ENCODE measurements at places on chromosomes 1 and 21.

DNA sequence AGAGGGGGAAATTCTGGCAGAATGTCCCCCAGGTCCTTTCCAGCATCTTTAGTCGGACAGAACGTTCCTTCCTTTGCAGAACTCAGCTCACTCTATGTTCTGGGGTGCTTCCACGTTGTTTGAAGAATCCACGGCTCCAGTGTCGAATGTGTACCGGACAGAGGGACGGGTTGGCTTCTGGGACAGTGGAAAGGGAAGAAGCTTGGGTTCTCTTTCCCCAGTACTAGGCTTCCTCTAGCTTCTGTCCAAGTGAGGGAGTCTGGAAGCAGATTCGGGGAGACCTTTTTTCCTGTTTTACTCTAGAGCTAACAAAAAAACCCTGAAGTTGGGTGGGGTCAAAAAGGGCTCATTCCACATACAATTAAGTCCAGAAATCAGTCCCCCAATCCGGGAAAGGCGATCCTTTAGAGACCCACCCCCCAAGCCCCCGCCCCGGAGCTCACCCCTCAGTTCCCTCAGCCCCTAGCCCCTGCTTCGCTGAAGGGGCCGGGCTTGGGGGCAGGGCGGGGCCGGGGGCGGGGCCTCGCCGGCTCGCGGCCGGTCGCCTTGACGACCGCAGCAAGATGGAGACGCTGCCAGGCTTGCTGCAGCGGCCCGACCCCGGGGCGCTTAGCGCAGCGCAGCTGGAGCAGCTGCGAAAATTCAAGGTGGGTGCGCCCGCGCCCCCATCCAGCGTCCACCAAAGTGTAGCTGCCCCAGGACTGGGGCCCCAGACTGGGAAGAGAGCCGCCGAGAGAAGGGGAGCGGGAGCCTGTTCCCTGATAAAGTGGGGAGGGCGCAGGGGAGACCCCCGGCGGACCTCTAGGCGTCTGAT, at the start of gene RIIAD1:
RIIAD1 (plus strand) TSS at position 549 of the 814 bp plus-strand sequence; CDS start at position 564, 15 bp downstream.
- no peak for DNase-seq

DNA sequence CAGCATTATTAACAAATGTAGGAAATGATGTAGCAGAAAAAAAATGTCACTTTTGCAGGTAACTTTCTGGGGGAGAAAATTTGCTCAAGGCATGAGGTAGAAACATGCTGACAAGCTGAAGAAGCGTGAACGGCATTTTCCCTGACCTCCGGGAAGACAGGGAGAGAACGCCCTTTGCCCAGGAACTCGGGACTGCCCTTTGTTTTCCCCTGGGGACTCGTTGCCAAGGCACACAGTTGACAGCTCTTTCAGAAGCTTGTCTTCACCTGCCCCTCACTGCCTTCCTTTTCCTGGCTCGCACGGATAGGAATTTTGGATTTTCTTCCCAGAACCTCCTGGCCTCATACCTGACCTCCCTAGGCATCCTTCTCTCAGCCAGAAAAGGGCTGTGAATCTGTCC, 52.7 kb upstream of the COA6 start:
- no peak for DNase-seq

- DNase-seq: no peak
These were observed 144.0 kb downstream of the PGBD5 start for GRCh38 chr1:230282157-230282556.

DNA sequence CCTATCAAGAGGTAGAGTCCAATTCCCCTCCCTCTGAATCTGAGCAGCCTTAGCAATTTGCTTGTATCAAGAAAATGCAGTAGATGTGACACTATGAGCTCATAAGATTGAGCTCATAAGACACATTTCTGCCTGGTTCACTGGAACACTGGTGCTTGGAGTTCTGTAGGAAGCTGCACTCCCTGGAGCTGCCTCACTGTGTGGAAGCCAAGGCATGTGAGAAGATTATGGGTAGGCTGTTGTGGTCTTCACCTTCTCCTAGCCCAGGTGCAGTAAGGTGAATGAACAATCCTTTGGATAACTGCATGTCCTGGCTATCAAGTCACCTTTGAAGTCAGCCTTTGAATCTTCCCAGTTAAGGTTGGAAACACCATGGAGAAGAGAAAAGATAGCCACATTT, 67.3 kb downstream of the PLPPR5 start:
- DNase-seq: no peak

DNA sequence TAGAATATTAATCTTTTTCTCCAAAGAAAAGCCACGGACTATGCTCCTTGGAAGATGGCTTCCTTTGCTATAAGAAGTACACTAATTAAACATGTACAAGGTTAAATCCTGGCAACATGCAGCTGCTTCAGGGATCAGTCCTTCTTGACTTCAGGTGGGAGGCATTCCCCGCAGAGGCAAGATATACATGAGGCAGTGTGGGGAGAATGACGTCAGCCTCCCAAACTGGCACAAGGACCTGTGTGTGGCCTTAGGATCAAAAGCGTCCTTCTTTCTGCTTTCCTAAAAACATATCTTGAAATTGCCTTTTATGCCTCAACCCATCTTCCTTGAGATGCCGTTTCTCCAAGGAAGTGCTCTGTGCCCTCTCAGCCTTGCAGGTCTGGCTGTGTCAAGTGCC, 90.3 kb downstream of the WLS start:
- no peak for DNase-seq

- no peak for DNase-seq
These were observed 769 bp downstream of the NTPCR start for GRCh38 chr1:232951180-232951579.

DNA sequence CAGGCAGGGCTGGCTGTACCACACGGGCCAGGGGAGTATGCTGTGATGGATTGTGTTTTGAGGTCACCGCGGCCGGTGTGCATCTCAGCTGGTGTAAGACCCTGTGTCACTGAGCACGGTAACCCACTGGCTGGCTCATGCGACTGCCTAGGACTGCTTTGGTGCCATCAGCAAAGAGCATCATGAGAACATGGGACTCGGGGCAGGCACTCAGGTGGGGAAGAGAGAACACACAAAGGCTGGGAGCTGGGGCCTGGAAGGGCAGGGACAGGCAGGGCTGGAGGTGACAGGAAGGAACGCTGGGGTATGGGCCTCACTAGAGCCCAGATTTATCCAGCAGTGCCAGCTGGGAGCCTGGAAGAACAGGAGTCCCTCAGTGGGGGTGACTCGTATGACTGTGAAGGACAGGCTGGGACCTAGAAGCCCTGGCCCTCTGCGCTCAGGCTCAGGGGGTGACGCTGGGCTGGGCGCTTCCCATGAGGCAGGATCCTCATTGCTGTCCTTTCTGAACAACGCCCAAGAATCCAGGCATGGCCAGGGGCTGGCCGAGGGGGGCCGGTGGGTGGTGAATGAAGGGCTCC, 210.4 kb upstream of the VAMP3 start:
- DNase-seq: no peak

DNA sequence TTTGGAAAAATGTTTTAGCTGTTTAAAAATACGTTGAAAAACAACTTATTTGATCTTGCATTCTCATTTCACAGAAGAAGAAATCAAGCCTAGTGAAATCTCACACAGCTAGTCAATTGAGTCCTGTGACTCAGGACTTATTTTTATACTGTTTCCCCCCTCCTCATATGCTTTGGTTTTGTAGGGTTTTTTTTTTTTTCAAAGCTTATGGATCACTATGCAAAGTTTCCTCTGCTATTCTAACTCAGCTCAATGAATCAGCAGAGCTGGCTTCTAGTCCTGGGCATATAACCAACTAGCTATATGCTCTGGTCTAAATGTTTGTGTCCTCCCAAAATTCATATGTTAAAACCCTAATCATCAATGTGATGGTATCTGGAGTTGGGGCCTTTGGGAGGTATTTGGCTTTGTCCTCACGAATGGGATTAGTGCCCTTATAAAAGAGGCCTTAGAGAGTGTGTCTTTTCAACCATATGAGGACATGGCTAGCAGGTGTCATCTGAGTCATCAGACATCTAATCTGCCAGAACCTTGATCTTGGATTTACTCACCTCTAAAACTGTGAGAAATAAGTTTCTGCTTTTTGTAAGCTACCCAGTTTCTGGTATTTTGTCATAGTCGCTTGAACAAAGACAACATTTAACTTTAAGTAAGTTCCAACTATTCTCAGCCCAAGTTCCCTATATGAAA, 317.2 kb upstream of the C1orf87 start:
- no peak for DNase-seq

DNA sequence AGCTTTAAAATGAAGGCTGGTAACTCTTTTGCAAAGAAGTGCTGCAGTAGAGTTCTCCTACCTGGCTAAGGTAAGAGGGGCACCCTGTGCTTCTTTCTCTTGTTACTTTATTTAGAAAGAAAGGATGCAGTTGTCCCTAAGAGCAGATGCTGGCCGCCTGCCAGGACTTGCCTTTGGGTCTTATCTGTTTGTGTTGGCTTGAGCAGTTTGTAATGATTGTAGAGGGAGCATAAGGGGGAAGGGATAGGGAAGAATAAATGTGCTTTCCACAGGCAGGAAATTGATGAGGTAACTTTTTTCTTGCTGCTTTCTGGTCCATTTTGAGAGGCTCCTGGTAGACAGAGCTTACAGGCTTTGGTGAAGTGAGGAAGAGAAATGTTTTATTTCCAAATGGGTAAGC, 229.6 kb downstream of the HHAT start:
- no peak for DNase-seq

DNA sequence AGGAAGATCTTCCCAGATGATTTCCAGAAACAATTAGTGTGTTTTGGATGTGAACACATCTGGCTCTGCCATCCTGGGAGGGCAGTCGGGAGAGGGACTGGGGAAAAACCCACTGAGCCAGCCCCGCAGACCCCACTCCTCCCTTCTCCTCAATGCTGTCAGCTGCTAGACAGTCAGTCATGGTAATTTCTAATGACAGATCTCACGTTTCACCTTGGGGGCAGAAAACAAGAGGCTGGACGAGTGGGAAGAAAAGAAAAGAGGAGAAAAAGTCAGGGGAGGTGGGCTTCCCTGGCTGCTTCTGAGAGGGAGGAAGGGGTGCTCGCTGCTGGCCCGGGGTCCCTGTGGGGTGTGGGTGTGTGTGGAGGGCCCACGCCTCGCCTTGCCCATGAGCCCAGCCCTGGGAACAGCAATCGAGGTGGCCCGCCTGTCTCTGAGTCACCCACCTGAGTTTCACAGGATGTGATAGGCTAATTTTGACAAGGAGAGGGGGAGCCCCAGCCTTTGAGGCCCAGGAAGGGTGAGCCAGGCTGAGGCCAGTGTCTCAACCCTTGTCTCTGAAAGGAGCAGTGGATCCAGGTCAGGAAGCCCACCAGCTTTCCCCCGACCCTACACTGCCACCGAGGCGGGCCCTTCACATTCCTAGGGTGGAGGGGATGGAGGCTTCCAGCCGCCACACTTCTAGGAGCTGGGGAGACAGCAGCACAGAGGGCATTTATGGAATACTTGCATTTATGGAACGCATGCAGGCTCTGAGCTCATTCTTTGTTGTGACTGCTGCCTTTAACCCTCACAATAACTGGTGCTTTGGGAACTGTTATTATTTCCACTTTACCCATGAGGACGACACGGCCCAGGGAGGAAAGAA, 49.1 kb upstream of the IFNLR1 start:
- no peak for DNase-seq

- DNase-seq: no peak
These were observed 959 bp downstream of the CD58 start for GRCh38 chr1:116569776-116570357.

GRCh38 chr1:13643017-13643416, 57.0 kb upstream of the PRDM2 start:
- no peak for DNase-seq

GRCh38 chr1:107526524-107527198, 385.8 kb downstream of the NTNG1 start:
- no peak for DNase-seq

DNA sequence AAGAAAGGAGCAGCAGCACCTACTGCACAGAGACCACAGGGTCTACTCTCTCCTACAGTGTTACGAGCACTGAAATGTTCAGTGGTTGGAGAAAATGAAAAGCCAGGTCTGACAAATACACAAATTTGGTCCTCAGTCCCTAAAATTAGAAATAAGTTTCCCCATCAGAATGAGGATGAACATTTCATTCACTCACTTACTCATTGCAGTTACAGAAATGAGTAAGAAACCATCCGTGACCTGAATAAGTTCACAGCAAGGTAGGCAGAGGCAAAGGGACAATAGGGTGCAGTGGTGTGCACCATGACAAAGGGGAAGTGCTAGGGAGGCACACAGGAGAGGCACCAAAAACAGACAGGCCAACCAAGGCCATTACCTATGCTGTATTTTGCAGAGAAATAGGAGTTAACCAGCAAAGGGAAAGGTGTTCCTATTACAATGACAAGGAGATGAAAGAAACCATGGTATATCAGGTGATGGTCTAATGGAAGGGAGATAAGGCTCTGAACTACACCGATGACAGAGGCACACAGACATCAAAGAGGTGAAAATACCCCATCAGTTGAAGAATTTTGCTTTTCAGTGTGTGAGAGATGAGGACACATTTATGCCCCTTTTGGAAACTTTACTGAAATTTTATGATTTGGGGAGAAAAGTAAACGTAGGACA, 29.4 kb downstream of the VAV3 start:
- DNase-seq: no peak

DNA sequence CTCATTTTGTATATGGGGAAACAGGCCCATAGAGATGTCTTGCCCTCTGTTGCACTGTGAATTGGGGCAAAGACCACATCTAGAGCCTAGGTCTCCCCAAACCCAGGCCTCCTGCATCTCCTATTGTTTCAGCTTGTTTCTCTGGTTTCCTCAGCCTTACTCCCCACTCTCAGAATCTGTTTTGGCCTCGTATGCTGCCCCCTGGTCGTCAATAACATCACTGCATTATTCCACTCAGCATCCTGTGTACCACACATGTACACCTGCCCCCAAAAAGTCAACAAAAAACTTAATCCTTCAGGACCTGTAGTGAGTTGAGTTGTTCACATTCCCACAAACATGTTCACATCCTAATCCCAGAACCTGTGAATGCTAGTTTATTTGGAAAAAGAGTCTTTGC, 184.8 kb downstream of the BRINP2 start:
- DNase-seq: peak; percentile 11

DNA sequence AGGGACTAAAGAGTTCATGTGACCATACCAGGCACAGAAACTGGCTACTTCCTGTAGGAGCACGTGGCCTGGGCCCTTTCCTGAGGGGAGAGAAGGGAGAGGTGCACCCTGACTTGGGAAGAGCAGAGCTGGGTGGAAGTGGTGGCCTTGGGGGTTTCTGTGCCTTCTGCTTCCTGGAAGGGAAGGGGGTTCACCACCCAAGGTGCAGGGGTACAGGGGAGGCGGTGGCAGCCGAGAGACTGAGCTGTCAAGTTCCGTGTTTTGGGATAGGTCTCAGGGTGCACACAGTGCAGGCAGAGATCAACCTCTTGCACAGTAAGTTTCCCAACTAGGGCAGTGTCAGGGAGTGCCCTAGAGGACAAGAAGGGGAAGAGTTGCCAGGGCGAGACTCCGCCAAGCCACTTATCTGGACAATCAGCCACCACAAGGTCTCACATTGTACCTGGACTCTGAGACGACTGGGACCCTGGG, 10.1 kb downstream of the HECTD3 start:
- DNase-seq: no peak

GRCh38 chr1:6727535-6727934, 25.9 kb upstream of the DNAJC11 start:
- no peak for DNase-seq
